D341Med (cell line): ENCODE measurements at places on chromosomes 6 and 20.
A peak's percentile ranks its signal among the peaks of the same experiment; 100 is the strongest.

GRCh38 chr6:115539531-115539930 lies 521.2 kb downstream of the FRK start:
- DNase-seq: no peak

DNA sequence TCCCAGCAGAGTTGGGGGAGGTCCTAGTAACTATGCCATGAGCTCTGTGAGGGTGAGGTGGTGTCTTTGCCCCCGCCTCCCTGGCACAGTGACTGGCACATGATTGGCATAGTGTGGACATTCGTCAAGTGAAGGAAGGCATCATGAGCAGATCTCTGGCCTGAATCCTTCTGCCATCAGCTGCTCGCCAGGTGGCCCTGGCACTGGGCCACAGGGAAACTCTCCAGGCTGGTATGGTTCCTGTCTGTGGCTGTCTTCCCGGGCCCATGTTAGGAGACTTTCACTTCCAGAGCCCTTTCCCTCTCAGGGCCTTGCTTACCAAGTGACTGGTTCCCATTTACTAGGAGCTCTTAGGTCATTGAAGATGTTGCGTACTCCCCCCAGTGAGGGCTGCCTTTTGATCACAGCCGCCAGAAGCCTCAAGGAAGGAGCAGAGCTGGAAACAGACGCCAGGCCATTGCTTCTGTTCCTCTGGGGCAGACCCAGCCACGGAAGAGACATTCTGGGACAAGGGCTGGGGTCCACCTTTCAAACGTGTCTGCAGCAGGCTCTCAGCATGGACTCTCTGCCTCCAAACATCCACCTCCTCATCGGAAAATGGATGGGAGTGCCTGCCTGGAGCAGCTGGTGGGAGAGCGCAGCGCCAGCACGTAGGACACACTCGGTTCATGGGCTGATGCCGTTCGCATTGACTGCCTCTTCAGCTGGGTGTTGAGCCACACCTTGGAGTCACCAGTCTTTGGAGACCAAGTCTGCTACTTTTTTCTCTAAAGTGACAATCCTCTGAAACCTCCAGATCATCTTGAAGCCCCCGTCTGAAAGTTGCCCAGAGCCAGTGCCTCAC lies 67.2 kb downstream of the PTPN1 start:
- DNase-seq: no peak

- no peak for DNase-seq
Observed at GRCh38 chr6:169273511-169273910, 19.9 kb upstream of the THBS2 start.

GRCh38 chr20:12074111-12074655 lies 156.5 kb downstream of the BTBD3 start:
- DNase-seq: no peak

DNA sequence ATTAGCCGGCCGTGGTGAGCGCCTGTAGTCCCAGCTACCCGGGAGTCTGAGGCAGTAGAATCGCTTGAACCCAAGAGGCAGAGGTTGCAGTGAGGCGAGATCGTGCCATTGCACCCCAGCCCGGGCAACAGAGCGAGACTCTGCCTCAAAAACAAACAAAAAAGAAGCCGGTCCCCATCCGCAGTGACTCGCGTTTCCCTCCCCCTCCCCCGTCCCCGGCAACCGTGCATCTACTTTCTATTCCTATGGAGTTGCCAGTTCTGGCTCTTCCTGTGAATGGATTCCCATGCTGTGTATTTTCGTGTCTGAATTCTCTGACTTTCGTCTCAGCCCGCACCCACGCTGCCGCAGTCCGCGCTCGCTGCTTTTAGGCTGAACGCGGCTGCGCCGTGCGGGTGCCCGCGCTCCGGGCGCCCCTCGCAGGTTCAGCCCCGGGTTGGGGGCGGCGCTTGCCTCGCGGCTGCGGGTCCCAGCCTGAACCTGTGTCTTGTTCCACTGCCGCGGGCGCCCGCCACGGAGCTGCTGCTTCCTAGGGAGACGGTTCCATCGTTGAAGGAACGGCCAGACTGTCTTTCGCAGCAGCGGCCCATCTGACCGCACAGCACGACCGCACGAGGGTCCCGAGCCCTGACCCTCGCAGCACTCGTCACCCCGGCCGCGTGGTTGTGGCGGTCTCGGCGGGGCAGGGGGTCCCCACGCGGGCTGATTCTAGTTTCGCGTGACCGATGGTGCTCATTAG lies 1.1 kb upstream of the MRGBP start:
- peak; percentile 86 for DNase-seq

DNA sequence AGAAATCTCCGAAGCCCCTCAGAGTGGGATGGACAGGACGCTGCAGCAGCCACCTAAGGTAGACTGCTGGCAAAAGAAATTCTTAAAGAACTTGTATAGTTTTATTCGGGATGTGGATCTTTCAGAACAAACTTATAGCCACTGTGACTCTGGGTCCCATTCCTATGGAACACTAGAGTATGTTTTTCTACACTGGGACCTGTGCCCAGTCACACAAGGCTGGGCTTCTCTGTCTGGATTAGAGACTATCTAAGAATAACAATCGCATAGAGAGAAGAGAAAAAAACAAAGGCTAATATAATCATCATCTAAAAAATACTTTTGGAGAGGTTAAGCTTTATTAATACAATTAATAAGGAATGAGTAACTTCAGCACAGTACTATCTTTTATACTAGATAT lies 28.9 kb downstream of the RMND1 start:
- DNase-seq: no peak

GRCh38 chr20:58330687-58331086 lies 21.2 kb downstream of the RAB22A start:
- no peak for DNase-seq

DNA sequence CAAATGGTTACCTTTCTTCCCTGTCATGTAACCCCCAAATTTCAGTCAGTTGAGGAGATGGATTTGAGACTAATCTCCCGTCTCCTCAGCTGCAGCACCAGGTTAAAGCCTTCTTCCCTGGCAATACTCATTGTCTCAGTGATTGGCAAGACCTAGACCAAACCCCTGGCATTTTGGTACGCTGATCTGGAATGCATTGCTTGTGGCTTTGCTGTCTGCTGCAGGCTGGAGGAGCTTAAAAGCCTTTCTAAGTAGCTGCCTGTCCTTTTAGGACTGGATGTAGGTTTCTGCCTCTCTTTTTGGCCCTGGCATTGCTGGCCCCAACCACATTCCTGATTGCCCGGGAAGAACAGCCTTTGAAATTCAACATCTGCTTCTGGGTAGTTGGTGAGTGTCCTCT lies 729.6 kb upstream of the GJE1 start:
- DNase-seq: no peak

GRCh38 chr20:62927128-62927705 lies 912 bp upstream of the DIDO1 start:
- no peak for DNase-seq

GRCh38 chr6:21354805-21355238 lies 238.7 kb upstream of the SOX4 start:
- DNase-seq: no peak

DNA sequence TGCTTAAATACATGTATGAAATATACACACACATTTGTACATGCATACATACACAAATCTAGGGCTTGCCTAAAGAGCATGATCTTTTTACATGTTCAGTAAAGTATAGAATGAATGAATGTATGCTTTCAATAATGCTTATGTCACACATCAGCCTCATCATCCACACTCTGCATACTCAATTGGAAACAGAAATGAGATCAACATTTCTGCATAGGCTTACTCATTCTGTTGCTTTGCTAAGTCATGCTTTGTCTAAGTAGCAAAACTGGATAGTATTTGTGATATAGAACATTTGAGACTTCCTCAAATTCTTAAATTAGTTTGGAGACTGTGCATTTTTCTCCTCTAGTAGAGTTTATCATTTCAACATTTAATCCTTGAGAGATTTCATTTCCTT lies 343.3 kb downstream of the ADGRB3 start:
- DNase-seq: no peak

GRCh38 chr6:109766167-109766566 lies 75.1 kb downstream of the FIG4 start:
- DNase-seq: no peak

DNA sequence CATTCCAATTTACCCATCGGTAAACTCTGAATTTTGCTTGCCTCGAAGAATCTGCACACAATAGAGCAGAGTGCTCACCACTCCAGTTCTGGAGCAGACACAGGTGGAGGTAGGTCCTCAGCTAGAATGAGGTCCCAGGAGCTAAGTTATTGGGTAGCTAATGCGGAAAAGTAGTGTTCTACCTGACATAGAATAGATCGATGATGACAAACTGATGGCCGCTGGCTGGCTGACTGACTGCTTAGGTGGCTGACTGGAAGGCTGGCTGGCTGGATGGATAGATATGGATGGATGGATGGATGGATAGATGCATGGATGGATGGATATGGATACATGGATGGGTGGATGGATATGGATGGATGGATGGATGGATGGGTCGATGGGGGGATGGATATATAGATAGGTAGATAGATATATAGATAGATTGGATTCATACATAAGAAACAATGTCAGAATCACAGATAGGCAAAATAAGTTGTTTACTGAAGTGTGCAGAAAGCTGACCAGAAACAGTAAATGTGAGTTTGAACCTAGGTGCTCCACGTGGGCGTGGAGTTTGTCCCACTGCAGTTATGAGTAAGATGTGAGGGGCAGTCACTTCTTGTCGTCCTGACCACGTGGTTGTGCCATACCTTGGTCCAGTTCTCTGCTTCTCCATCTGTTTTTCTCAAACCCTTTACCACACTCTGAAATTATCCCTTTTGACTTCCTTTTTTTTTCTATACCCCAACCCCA lies 62.1 kb downstream of the TBXT start:
- DNase-seq: no peak

DNA sequence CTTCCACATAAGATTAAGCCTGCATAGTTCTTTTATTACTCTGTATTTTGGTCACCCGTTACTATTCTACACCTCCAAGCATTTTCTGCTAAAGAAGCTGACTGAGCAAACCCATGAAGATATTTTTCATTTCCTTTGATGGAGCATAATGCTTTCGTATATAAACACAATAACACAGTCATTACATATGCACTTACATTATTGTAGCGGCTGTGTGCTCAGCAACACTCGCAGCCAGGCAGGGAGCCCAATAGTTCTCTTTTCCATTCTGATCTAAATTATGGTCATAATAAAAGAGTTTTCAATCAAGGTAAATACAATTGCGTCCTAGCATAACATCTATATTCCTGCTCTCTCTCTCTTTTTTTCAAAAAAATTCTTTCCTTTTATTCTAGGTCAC lies 69.6 kb upstream of the TFB1M start:
- no peak for DNase-seq

- DNase-seq: no peak
Observed at GRCh38 chr6:81750200-81750599, 2.3 kb downstream of the TENT5A start.

DNA sequence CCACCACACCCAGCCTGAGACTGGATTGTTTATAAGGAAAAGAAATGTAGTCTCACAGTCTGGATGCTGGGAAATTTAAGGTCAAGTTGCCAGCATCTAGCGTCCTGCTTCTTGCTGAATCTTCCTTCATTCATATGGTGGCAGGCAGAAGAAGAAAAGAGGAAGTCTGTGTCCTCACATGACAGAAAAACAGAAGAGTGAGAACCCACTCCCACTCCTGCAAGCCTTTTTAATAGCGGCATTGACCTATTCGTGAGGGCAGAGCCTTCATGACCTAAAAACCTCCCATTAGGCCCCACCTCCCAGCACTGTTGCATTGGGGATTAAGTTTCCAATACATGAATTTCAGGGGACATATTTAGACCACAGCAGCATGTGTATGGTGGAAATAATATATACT lies 160.8 kb upstream of the BMP2 start:
- DNase-seq: no peak

GRCh38 chr20:47642118-47642517 lies 140.4 kb downstream of the NCOA3 start:
- no peak for DNase-seq

GRCh38 chr6:56255349-56255748 lies 8.0 kb upstream of the COL21A1 start:
- no peak for DNase-seq

- DNase-seq: no peak
Observed at GRCh38 chr6:73058736-73059135, 166.6 kb downstream of the KHDC1L start.

DNA sequence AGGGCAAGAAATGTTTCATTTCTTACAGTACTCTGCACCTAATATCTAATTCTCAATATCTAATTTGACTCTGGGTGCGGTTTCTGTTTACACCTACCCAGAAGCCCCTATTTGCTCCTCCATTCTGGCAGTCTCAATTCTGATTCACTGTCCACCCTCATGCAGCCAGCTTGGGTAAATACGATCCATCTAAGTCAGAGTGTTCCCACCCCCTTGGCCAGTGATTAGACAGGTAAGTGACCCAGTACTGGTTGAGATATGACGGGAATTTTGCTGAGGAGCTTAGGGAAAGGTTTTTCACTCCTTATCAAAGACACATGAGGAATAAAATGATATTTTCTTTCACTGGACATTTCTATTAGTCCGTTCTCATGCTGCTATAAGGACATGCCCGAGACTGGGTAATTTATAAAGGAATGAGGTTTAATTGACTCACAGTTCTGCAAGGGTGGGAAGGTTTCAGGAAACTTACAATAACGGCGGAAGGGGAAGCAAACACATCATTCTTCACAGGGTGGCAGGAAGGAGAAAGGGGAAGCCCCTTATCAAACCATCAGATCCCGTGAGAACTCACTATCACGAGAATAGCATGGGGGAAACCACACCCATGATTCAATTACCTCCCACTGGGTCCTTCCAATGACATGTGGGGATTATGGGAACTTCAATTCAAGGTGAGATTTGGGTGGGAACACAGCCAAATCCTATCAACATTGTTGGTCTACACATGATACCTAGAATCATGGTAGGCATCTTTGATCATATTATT lies 29.4 kb downstream of the GLO1 start:
- no peak for DNase-seq

GRCh38 chr6:2732503-2733089 lies 18.1 kb downstream of the MYLK4 start:
- no peak for DNase-seq

DNA sequence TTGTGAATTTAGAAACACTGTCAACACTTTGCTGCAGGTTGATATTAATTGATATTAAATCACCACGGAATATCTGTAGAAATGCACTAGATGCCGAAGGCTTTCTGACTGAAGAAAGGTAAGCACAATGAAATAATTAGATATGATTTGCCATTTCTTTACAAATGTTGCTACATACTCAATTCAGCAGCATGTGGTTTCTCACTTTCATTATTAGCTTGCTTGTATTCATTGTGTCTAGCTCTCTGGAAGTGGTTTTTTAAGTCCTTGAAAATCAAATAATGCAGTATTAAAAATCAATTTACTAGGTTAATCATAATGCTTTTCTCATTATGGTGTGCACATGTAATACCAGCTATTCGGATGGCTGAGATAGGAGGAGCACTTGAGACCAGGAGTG lies 231.3 kb upstream of the MARCKS start:
- no peak for DNase-seq

DNA sequence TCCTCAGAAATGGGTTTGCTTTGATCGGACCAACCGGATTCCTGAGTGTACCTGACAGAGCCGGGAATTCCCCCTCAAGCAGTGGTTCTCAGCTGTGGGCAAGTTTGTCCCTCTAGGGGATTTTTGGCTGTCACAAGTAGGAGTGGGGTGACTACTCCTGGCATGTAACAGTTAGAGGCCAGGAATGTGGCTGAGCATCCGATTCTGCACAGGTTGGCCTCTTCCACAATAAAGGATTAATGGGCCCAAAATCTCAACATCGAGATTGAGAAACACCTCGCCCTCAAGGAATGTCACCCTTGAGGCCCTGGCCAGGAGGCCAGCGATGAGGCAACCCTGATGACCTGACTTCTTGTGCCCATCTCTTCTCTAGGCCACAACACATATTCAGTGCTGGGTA lies 7.9 kb downstream of the AGPAT4 start:
- no peak for DNase-seq

- no peak for DNase-seq
Observed at GRCh38 chr6:139713900-139714506, 339.6 kb upstream of the CITED2 start.

- DNase-seq: no peak
Observed at GRCh38 chr6:129695373-129696027, 14.5 kb downstream of the ARHGAP18 start.
